D721Med (cell line): ENCODE measurements at places on chromosomes 6 and 20.

GRCh38 chr20:50149481-50150254 is 3.9 kb downstream of the PEDS1 start:
- no peak for DNase-seq

- DNase-seq, result no peak
These were observed 260.1 kb downstream of the FOXC1 start for GRCh38 chr6:1869769-1870168.

DNA sequence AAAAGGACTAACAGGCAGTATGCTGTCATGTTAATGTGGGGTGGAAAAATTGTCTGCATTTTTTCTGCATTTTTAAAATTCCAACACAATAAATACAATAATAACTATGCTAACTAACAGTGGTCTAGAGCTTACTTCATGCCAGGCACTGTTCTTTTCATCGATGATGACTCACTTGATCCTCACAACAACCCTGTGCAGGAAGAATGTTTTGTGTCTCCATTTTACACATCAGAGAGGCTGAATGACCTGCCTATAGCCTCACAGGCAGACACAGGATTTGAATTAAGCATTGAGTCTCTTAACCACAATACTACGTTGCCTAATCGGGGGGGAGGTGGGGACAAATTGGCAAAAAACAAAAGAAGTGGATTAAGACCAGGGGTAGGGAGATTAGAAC is 26.9 kb upstream of the FANCE start:
- no peak for DNase-seq

- DNase-seq, result no peak
These were observed 26.7 kb upstream of the SRC start for GRCh38 chr20:37319151-37319671.

DNA sequence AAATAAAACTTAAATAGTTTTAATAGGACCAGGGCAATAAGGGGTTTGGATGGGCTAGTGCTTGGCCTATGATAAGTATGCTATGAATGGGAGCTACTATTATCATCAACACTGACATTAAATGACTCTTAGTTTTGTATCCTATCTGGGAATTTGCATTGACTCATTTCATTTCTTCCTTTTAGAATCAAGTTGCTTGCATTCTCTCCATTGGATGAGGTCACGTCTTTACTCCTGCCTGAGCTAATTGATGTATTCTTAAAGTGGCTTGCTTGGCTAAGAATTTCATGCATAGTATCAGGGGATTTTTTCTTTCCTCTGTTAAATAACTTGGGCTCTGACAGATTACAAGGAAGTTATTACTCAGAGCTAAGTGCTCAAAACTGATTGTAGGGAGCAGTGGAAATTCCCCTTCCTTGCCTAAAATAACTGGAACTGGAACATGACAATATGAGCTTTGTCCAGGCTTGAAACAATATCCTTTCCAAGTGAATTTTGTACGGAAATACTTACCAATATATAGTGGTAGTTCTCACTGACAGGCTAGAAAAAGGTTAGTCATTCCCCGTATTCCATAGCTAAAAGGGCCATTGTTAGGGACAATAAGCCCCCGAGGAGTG is 169.9 kb downstream of the BCAS1 start:
- no peak for DNase-seq

- DNase-seq, result no peak
These were observed 183.1 kb upstream of the MCHR2 start for GRCh38 chr6:100176951-100177710.

- no peak for DNase-seq
These were observed 173.1 kb downstream of the WDR27 start for GRCh38 chr6:169528755-169529154.

GRCh38 chr6:34463849-34464248 is 2.0 kb upstream of the PACSIN1 start:
- DNase-seq, result no peak

DNA sequence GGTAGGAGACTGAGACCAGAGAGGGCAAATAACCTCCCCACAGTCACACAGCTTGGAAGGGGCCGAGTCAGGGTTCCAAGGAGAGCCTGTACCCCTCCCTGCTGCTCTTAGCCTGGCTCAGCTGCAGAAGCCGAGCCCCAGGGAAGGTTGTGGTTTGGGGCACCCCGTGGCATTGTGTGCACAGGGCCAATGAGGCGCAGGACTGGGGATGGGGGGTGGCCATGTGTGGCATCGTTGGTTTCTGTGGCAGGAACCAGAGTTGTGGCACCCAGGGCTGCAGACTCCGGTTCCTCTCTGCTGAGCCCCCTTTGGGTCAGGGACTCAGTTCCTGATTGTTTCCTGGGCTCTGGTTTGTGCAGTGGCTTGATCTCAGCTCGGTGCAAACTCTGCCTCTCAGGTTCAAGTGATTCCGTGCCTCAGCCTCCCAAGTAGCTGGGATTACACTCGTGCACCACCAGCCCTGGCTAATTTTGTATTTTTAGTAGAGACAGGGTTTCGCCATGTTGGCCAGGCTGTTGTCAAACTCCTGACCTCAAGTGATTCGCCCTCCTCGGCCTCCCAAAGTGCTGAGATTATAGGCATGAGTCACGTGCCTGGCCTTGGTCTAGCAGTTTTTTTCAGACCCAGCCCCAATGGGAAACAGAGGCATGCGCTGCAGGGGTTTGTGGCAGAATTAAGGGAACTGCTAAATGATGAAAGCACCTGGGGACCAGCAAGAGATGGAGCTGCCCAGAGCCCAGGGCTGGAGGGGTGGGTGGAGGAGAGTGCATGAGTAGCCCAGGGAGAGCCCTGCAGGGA is 221.0 kb upstream of the SULF2 start:
- DNase-seq, result no peak

- no peak for DNase-seq
These were observed 5.2 kb downstream of the C20orf204 start for GRCh38 chr20:64041040-64041780.

- no peak for DNase-seq
These were observed 38.4 kb upstream of the FUCA2 start for GRCh38 chr6:143549949-143550268.

- DNase-seq, result no peak
These were observed 1061.6 kb downstream of the HACE1 start for GRCh38 chr6:103798166-103798565.

- DNase-seq, result no peak
These were observed 28.1 kb downstream of the ANGPT4 start for GRCh38 chr20:888057-888456.

- no peak for DNase-seq
These were observed 1.6 kb upstream of the UBD start for GRCh38 chr6:29561091-29561490.

GRCh38 chr6:140893432-140893831 is 1239.3 kb upstream of the GJE1 start:
- no peak for DNase-seq

DNA sequence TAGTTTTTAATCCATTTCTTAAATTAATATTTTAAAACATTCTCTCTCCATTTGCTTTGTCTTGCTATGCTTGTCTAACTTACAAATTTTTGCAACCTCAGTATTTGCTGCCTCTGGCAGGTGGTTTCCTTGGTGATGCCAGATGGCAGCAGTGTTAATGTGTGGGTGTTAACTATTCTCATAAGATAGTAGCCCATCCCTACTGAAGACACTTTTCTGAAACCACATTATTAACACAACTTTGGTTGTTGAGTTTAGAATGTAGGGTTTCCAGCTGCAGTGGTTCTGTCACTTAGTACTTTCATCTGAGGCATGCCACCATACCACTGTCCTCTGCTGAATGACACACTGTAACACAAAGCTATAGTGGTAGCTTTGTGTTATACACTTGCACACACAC is 75.1 kb downstream of the MYO6 start:
- no peak for DNase-seq

DNA sequence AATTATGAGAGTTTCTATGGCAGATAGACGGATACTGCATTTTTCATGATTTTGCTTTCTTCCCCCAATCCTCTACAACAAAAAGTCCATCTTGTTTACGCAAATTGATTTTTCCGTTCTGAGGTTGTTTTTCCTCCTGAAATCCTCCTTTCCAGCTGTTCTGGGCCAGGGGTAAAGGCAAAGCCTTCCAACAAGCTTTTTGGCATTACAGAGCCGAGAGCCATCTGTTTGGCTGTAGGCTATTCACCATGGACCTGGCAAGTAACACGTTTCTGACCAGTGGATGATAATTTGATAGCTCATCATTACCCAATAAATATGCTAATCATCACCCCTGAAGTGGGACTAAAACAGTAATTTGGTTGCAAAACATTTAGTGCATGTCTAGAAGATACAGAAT is 226.5 kb downstream of the CBLN4 start:
- no peak for DNase-seq

- no peak for DNase-seq
These were observed 52.8 kb downstream of the MYLIP start for GRCh38 chr6:16181439-16182297.

GRCh38 chr6:15399641-15400470 is 154.0 kb downstream of the JARID2 start:
- peak; percentile 43 for DNase-seq

- no peak for DNase-seq
These were observed 18.1 kb downstream of the OR2B2 start for GRCh38 chr6:27893836-27894807.

DNA sequence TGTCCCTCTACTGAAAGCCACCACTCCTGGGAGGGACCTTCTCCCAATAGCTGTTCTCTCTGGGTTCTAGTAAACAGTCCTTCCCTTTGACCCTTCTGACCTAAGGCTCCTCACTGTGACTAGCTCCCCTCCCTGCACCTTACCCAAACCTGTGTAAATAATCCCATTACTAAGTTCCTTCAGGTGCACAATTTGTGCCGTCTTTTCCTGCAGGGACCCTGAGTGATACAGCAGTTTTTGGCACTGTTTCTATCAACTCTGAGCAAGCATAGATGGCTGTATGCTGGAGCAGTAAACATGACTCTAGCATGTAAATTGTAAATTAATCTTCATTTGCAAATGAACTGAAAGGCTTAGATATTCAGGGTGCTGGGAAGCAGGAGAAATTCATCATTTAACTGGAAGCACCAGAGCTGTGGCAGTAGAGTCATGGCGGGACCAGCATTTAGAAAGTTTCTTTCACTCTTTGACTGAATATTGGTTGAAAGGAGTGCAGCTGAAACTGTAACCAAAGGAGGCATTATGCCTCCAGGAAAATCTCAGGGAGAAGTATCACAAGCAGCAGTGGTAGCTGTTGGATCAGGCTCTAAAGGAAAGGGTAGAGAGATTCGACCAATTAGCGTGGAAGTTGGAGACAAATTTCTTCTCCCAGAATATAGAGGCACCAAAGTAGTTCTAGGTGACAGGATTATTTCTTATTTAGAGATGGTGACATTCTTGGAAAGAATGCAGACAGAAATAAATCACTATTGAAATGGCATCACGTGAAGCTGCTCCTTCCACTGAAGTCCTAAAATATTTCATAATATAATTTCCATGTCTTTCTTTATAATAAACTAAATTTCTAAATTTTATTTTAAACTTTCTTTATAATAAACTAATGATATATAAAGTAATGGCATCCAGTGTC is 117.8 kb downstream of the TCP11 start:
- DNase-seq, result no peak

GRCh38 chr6:9116026-9116425 is 680.7 kb upstream of the SLC35B3 start:
- no peak for DNase-seq

DNA sequence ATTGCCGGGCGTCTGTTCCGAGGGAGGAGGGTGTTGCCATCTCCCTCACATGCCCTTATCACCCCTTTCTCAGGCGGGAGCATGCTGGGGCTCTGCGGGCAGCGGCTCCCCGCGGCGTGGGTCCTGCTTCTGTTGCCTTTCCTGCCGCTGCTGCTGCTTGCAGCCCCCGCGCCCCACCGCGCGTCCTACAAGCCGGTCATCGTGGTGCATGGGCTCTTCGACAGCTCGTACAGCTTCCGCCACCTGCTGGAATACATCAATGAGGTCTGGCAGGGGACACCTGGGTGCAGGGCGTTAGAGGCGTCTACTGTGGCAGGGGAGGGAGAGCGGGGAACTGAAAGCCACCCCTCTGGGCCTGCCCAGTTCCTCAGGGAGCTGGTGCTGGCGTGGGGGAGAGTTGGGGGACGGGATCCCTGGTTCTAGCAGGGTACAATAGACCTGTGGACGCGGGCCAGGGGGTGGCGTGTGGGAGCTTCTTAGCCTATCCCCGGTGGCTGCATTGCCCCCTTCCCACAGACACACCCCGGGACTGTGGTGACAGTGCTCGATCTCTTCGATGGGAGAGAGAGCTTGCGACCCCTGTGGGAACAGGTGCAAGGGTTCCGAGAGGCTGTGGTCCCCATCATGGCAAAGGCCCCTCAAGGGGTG is 697 bp downstream of the PPT2 start:
- DNase-seq, result peak; percentile 57

DNA sequence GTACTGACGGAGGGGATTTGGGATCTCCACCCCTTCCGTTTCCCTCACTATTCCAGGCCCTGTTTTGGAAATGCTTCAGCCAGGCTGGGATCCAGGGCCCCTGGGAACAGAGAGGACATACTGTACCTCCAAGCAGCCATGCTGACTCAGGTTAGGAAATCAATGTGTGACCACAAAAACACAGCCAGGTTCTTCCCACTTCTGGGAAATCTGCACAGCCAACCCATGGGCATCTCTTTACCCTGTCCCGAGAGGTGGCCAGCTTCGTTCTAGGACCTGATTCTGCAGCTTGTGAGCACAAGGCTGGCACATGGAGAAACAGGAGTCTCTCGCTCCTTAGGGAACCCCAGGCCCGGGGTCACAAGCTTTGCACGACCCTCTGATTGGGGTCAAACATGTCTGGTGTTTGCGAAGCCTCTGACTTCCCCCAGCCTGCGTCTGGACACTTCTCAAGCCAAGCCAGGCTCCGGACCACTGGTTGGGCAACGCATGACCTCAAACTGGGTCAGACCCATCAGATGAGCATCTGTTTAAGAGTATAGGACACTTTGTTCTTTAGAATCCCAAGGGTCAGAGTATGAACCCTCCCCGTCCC is 8.3 kb upstream of the TTPAL start:
- DNase-seq, result no peak

DNA sequence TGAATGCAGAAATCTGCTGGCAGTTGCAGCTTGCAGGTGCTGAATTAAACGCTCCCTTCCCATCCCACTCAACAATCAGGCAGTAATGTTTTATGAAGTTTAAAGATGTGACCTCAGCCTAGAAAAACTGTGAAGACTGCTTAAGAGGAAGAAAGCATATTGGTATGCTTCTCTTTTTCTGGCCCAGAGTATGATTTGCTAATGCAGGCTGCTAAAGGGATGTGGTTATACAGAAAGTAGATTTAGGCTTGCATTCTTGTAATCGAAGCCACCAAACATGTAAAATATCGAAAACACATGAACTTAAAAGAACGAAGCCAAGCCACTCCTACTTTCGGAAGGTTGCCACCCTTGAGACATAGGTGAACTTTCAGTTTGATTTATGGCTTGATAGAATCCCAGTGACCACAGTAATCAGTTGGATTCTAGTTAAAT is 40.7 kb downstream of the MAP3K5 start:
- DNase-seq, result no peak
